ENCODE measurements at places on chromosomes 7 and 10. TPM values are rescaled to one million over a fixed set of nuclear protein-coding genes. Genes with fewer than 3 reads are reported as not detected.

ASIC3 gene
- 10.8 TPM for total RNA-seq

ARF5 gene
- 137 TPM for total RNA-seq

MMD2 gene
- 0.47 TPM for total RNA-seq

BMPER gene
- total RNA-seq: 16.2 TPM

CXCL12 gene
- total RNA-seq: 2.2 TPM

GOLGA7B gene
- total RNA-seq: 21.5 TPM

CLEC5A gene
- not detected for total RNA-seq

AGMO gene
- total RNA-seq: 1.2 TPM

SLC18A2 gene
- 12.0 TPM for total RNA-seq

FOXI2 gene
- total RNA-seq: 0.17 TPM

NACAD gene
- total RNA-seq: 125 TPM

NPS gene
- total RNA-seq: not detected

ETV1 gene
- total RNA-seq: 51.8 TPM

ABCB4 gene
- total RNA-seq: 2.5 TPM

SCIN gene
- not detected for total RNA-seq

FFAR4 gene
- total RNA-seq: not detected

PANK1 gene
- 16.7 TPM for total RNA-seq

PTPRZ1 gene
- total RNA-seq: 11.4 TPM

NUDT13 gene
- 3.3 TPM for total RNA-seq

CTNNA3 gene
- 3.3 TPM for total RNA-seq

BEND7 gene
- 3.1 TPM for total RNA-seq

ANKRD7 gene
- total RNA-seq: not detected

IQUB gene
- total RNA-seq: 0.98 TPM

GAD2 gene
- not detected for total RNA-seq

VIPR2 gene
- total RNA-seq: not detected

FRAT2 gene
- 15.9 TPM for total RNA-seq

CPA2 gene
- total RNA-seq: not detected

STAG3 gene
- 1.1 TPM for total RNA-seq

ITPRID1 gene
- not detected for total RNA-seq

TMEM178B gene
- 49.8 TPM for total RNA-seq

CCDC186 gene
- 15.7 TPM for total RNA-seq

PTPN20 gene
- total RNA-seq: not detected

GDF2 gene
- total RNA-seq: not detected

PYROXD2 gene
- total RNA-seq: 5.5 TPM

CDK14 gene
- total RNA-seq: 96.5 TPM

DIP2C gene
- 52.6 TPM for total RNA-seq

ADAMTS14 gene
- total RNA-seq: 29.8 TPM

RAPGEF5 gene
- total RNA-seq: 169 TPM

APBB1IP gene
- not detected for total RNA-seq

NEUROG3 gene
- not detected for total RNA-seq

HOXA7 gene
- not detected for total RNA-seq

THNSL1 gene
- 2.9 TPM for total RNA-seq

CFAP46 gene
- total RNA-seq: 5.2 TPM

NKX1-2 gene
- total RNA-seq: 0.59 TPM

ITPRIP gene
- 19.8 TPM for total RNA-seq

NRCAM gene
- 120 TPM for total RNA-seq

TMEM106B gene
- total RNA-seq: 19.4 TPM

GPR26 gene
- 0.10 TPM for total RNA-seq

RPS24 gene
- total RNA-seq: 691 TPM

CAMK2B gene
- total RNA-seq: 55.1 TPM

ZYX gene
- total RNA-seq: 163 TPM

AP3M1 gene
- 63.4 TPM for total RNA-seq

CYP2C19 gene
- total RNA-seq: not detected

SPDYE5 gene
- not detected for total RNA-seq

AKR1C8 gene
- not detected for total RNA-seq

CYTH3 gene
- total RNA-seq: 20.1 TPM

OR2A42 gene
- total RNA-seq: not detected
